ENCODE measurements at places on chromosomes 2 and 18. TPM values are rescaled to one million over a fixed set of nuclear protein-coding genes. Genes with fewer than 3 reads are reported as not detected.

The FAM228A gene
- total RNA-seq = 1.1 TPM

The NT5C1B gene
- total RNA-seq = not detected

- DNase-seq = no peak
Observed at GRCh38 chr2:150125188-150125587, 362.3 kb downstream of the RND3 start.

DNA sequence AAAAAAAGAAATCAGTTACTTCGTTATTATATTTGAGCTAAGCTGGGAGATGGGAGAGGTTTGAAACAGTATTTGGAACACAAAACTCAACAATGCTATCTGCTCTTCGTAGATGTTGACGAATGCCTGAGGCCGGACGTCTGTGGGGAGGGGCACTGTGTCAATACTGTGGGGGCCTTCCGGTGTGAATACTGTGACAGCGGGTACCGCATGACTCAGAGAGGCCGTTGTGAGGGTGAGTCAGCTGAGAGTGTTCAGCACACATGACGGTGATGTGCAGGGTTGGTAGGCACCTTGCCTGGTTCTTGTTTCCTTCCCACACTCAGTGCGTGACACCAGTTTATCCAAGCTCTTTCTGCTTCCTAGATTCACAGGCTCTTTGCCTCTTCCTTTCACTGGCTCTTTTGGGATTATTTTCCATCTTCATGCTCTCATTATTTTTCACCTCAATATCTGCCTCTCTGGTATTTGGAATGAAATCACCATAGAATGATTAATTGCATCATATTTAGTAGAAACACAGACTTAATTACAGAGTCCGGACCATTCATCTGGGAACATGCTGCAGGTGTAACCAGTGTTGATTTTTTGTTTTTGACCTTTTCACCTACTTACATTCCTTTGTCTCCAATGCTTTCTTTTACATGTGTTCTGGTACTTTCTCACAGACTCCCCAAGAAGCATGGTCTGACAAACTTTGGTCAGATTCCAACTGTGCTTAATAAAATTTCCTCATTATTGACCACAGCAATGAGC, 200.6 kb upstream of the RASGRP3 start:
- DNase-seq = no peak

Measured in posterior vena cava (tissue), 2 donors.